ENCODE measurements at places on chromosomes 7 and 10.

DNA sequence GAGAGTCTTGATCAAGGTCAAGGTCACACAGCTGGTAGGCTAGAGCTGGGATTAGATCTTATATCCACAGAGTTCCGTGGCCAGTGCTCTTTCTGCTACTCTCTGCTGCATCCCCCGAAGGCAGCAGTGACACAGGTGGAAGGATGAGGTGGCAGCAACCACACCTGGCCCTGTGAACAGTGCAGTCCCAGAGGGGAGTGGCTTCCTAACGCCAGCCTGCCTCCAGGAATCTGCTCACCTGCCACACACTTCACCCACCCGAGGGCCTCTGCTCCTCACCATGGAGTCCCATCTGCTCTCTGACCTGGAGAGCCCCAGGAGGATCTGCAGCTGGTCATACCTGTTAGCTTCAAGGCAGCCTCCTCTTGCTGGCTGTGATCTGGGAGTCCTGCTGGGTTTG is 484.2 kb downstream of the PLXNA4 start:
- DNase-seq = no peak

GRCh38 chr7:132004529-132004928 is 448.1 kb upstream of the PODXL start:
- no peak for DNase-seq

DNA sequence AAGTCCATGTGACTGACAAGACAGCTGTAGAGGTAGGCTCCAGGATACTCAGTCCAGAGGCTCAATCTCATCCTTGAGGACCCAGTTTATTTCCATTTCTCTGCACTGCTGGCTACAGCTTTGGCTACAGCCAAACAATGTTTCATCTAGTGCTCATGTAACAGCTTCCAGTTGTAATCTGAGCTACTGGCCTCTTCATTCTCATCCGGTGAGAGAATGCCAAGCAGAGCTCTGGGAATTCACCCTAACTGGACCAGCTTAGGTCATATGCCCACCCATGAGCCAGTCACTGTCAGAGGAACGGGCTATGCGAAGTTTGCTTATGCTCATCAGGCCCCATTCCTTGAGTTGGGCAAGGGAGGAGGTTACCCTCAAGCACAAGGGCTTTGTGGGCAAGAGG is 192.9 kb downstream of the EVX1 start:
- DNase-seq = peak; percentile 57

DNA sequence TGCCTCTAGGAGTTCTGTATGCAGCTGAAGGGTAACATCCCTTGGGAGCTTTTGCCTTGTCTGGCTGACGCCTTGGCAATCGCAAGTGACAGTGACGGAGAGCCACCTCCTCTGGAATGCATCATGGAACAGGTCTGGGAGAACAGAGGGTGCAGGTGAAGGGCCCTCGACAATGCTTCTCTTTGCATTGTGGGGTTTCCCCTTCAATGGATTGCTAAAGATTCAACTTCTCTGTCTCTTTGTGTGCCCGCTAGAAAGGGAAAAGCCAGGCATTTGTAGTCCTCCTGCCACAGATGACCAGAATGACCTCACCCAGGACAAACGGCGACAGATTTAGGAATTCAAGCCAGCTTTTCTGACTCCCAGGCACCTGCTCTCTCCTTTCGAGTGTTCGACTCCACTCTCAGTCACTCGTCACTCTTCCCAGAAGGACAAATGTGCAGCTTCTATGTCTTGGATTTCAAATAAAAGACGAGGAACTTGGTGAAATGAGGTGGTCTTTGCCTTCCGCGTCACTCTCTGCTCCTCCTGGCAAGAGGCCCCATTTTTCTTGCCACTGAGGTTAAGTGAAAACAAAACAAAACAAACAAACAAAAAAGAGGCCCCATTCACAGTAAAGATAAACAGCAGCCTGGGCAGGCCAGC is 26.1 kb downstream of the IL2RA start:
- DNase-seq = no peak

GRCh38 chr10:6020826-6021225 is 41.3 kb downstream of the IL2RA start:
- peak; percentile 11 for DNase-seq

DNA sequence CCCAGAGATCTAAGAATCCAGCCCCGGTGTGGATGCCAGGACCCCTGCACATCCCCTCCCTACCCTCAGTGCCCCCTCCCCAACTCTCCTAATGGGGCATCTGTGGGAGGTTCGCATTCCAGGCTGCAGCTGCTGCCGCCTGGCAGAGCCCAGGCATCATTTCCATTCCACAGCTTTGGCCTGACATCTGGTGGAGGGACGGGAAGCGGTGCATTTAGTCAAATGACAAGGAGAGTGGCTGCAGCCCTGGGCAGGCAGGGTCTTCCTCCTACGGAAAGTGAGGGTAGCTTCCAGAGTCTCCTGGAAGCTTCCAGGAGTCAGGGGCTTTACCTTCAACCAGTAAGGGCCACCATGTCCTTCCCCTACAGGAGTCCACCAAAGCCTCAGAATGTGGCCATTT is 30.8 kb downstream of the PRLHR start:
- DNase-seq = no peak

DNA sequence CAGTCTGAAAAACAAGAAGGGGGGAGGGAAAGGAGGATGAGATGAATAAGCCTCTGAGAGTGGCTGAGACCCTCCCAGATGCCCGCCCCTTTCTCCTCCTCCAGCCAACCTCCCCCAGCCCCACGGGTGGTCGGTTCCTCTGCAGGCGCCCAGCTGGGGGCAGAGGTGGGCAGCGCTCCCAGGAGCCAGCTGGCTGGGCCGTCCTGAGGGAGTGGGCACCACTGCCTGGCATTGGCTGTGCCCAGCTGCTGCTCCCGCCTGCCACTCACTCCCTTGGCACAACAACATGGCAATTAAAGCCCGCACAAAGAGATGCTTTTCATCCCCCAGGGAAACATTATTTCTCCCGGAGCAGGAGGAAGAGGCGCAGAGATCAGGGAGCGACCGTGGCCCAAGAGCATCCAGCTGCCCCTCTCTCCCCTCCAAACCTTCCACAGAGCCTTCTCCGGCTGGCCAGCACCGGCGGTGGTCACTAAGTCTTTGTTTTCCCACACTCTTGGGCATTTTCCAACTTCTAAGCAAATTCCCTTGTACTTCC is 107.2 kb downstream of the SPDYE5 start:
- DNase-seq = no peak

- no peak for DNase-seq
These were observed 175.9 kb downstream of the BAMBI start for GRCh38 chr10:28853195-28853594.

Data from brain microvascular endothelial cell (primary cell).